ENCODE measurements at places on chromosomes 2 and 18.

DNA sequence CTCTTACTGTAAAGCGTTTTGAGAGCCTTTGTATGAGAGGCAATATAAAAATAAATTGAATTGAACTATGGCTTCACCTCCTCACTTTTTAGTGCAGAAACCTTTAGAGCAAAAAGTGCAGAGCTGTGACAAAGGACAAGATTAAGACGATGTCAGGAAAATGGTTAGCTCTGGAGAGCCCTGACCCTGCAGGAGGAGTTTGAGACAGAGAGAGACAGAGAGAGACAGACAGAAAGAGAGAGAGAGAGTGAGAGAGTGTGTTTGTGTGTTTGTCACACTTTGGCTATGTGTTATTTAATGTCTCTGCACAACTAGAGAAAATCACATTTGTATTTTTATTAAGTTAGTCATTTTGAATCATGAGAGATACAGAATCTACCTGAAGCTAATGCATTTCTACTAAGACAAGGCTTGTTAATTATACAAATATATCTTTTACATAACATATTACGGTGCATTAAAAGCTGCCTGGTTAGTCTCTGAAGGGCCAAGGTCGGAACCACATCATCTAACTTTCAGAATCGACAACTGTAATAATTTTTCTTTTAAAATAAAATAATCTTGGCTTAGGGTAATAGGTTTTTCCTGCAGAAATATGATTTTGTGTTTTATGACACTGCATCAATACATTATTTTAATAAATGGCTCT, 423.5 kb upstream of the ZEB2 start:
- DNase-seq = no peak

DNA sequence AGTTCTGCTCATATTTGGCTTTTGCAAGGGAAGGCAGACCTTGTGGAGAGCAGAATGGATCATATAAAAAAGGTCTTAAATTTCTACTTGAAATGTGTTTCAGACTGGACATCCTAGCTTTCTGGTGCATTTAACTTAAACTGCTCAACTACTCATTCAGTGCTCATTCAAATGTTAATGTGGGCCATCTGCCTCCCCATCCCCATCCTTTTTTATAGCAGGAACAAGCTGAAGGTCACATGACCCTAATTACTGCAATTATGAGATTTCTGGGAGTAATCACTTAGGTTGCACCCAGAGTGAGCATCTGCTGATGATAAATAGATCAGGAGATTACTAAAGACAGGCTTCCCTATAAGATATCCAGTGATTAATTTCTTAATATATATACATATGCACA, 96.1 kb downstream of the MAP2 start:
- no peak for DNase-seq

DNA sequence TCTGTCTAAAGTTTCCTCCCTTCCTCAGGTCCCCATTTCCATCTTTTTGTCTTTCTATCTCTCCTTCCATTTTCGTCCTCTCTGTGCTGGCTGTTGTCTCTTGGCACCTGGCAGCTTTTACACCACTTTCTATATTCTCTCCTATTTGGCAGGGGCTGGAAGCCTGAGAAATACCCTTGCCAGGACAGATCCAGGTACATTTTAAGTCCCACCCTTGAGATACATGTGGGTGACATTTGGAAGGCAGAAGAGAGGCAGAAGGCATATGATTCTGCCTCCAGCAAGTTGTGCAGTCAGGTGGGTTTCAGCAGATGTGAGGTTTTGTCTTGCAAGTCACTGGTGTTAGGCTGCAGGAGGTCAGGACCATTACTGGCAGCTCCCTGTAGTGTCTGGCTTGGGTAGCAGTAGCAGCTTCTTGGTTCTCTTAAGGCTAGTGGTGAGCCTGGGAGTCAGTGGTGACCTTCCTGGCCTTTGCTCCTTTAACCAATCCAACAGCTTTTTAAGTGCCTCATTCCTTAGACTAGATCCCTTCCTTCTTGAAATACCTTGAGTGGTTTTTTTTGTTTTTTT, 90.1 kb downstream of the CAPN13 start:
- DNase-seq = no peak

GRCh38 chr2:155895016-155895415, 437.5 kb downstream of the NR4A2 start:
- DNase-seq = no peak

DNA sequence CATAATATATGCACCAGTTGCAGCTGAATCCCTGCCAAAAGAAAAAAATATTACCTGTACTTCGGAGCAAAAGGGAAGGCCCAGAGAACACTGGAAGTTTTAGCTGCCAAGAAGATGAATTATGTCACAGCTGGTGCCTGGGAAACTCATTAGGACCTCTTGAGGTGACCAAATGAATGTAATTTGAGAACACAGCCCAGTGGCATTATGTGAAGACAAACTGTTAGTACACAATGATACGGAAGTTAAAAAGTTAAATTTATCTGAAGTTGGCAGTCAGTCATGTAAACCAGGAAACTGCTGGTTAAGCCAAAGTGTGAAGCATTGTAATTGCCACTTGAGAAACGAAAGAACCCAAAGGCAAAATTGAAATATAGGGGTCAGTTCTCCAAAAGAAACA, 80.7 kb downstream of the EML4 start:
- DNase-seq = no peak

GRCh38 chr18:49613141-49613640, 51.3 kb downstream of the LIPG start:
- DNase-seq = no peak
